Lung (tissue), 17 donors: ENCODE measurements at places on chromosomes 7 and 10. TPM values are rescaled to one million over a fixed set of nuclear protein-coding genes. Genes with fewer than 3 reads are reported as not detected.

Gene HOXA6
- 0.49 TPM for polyA plus RNA-seq

Gene PLAU
- 36.7 TPM for polyA plus RNA-seq

Gene LLCFC1
- polyA plus RNA-seq, result 0.22 TPM

Gene STEAP2
- 7.8 TPM for polyA plus RNA-seq

Gene PAX4
- not detected for polyA plus RNA-seq

Gene CCL24
- 1.1 TPM for polyA plus RNA-seq

Gene MGMT
- 22.9 TPM for polyA plus RNA-seq

Gene PRPS1L1
- polyA plus RNA-seq, result not detected

Gene EPO
- not detected for polyA plus RNA-seq

Gene ASAH2
- polyA plus RNA-seq, result 0.26 TPM

Gene OR13A1
- 0.28 TPM for polyA plus RNA-seq

Gene CALY
- polyA plus RNA-seq, result not detected

Gene TRPV5
- 0.05 TPM for polyA plus RNA-seq

Gene PLCE1
- polyA plus RNA-seq, result 1.6 TPM
